ENCODE measurements at places on chromosomes 6 and 20.

GRCh38 chr6:52533491-52533890 is 43.4 kb downstream of the TRAM2 start:
- DNase-seq: no peak

DNA sequence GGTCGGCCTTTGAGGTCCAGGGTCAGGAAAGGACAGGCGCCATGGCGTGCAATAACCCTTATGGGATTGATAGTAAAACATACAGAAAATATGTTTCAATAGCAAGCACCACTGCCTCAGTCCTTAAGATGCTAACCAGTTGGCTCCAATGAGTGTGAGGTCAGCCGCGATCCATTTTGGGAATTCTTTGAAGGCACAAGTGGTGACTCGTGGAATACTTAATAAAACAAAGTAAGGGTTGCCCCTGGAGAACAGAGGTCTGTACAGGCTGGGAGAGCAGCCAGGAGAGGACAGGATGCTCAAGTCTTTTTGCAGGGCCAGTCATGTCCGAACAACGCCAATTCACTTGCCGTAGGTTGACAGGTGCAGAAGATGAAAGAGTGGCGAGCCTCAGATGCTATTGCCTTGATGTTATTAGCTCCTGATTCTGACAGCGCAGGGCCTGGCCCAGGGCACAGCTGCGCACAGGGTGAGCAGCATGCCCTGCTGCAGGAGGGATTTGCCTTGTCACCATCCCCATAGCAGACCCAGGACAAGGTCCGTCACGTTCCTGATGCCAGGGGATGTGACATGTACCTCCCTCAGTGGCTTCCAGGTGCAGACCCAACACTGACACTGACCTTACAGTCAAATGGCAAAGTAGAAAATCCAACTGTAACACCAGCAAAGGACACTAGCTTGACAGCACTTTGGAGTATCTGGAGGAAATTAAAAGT is 21.8 kb downstream of the SYNDIG1 start:
- no peak for DNase-seq

DNA sequence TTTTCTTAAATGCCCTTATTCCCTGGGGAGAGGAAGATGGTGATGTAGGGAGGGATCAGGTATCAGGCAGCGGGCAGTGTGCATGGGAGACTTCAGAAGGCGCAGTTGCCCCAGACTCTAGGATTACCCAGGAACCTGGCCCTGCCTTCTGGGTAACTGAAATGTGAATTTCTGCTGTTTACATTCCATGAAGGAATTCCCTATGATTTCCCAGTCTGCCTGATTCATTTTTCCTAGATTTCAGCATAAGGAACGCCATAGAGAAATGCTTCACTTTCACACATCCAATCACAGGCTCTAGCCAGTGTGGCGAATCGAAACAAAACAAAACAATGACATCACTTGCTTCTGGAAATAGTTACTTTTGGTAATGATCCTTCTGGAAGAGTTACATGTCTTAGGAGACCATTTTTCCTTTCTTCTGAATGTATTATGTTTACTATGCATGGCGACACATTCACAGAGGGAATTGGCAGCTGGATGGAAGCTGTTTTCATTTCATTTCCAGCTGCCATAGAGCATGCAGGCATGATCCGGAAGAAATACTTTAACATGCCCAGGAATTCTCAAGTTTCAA is 33.3 kb downstream of the LRP11 start:
- no peak for DNase-seq

- no peak for DNase-seq
Measured at GRCh38 chr6:159852877-159853276, 37.9 kb upstream of the MAS1 start.

DNA sequence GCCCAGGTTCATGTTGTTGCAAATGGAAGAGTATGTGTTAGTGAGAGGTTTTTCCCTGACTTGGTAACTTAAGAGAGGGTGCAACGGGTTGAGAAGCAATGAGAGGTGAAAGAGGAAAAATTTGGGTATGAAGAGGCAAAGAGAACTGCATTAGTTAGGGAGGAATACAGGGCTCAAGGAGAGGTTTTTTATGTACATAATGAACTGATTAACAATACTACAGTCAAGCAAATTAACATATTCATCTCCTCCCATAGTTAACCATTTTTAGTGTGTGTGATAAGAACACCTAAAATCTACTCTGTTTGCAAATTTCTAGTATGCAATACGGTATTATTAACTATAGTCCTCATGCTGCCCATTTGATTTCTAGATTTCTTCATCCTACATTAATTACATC is 79.5 kb upstream of the HTR1E start:
- no peak for DNase-seq
